ENCODE measurements at places on chromosomes 5 and 9.

- DNase-seq = peak; percentile 80
Observed at GRCh38 chr9:98101868-98102273, 17.2 kb downstream of the TRIM14 start.

DNA sequence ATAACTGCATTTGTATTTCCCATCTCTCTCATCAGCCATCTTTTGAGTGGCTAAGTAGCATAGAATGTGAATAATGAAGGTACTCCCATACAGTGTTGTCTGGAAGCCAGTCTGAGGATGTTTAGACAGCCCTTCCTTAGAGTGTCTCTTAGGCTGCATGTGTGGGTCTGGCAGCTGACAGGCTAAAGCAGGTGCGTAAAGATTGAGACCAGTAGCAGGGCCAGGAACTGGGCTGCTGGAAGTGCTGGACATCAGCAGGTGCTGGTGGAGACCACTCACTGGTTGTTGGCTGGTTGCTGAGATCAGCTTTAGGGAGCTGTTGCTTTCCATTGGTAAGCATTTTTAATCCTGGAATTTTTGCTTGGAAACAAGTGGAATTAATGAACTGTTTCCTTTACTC lies 197.5 kb downstream of the PCSK5 start:
- DNase-seq = no peak

DNA sequence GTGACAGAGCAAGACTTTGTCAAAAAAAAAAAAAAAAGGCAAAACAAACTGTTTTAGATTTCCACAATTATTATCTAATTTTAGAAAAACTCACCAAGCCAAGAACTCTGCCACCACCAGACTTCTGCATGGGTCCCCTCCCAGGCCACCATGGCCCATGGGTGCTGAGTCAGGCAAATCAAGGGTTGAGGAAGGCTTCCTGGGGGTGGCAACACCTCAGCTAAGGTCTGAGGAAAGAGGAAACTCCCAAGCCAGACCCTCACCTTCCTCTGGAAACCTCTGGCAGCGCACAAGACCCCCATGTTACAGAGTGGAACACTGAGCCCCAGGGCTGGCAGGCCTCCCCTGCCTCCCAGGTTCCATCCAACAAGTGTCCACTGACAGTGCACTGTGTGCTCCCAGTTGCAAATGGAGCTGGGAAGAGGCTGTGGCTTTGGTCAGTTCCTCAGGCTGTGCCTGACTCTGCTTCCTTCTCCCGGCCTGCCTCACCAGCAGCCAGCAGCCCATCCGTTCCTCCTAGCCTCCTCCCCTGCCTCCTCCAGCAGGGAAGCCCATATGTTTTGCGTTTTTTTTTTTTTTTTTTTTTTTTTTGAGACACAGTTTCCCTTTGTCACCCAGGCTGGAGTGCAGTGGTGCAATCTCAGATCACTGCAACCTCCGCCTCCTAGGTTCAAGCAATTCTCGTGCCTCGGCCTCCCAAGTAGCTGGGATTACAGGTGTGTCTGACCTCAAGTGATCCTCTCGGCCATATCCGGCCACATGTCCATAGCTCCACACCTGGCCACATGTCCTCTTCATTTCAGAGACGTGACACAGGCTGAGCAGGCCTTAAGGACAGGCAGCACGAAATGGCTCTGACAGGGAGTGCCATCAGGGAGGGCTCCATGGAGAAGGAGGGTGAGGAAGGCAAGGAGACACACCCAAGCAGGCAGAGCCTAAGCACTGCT lies 3.5 kb upstream of the SUSD3 start:
- no peak for DNase-seq

DNA sequence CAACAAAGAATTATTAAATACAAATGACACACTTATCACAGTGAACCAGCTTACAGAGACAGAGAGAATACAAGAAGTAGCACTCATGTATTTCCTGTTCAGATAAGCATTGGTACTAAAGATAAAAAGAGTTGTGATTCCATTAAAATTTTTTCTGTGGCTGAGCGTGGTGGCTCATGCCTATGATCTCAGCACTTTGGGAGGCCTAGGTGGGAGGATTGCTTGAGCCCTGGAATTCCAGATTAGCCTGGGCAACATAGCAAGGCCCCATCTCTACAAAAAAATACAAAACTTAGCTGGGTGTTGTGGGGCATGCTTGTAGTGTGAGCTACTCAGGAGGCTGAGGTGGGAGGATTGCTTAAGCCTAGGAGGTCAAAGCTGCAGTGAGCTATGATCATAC lies 32.9 kb downstream of the FCHO2 start:
- DNase-seq = no peak

GRCh38 chr9:136107953-136108647 lies 10.6 kb downstream of the TMEM250 start:
- no peak for DNase-seq

DNA sequence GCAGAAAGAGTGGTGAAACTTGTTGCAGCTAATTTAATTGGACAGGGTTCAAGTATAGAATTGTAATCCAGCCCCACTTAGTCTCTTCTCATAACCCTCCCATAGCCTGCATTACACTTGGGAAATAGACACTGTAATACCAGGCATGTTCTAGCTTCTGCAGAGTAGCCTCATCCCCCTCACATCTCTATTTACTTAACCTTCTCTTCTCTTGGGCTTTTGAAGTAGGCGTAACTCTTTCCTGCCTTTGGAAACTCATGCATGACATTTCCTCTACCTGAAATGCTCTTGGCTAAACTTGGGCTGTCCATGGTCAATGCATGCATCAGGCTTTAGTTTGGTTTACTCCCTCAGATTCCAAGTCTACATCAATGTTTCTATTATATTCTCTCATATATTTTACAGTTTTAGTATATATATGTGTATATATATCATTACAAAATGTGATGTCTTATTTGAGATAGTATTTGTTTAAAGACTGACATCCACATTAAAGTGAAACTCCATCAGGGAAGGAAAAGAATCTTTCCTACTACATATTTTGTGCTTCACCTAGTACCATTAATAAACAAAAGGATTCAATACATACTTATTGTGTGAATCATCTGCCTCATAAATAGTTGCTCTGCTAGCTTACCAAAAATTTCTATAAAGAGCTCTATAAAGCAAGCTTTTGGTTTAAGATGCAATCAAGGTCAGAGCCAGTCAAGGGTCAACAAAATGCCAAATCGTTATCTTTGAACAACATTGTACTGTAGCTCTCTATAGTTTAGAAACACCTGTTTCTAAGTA lies 1158.0 kb downstream of the MAT2B start:
- no peak for DNase-seq

DNA sequence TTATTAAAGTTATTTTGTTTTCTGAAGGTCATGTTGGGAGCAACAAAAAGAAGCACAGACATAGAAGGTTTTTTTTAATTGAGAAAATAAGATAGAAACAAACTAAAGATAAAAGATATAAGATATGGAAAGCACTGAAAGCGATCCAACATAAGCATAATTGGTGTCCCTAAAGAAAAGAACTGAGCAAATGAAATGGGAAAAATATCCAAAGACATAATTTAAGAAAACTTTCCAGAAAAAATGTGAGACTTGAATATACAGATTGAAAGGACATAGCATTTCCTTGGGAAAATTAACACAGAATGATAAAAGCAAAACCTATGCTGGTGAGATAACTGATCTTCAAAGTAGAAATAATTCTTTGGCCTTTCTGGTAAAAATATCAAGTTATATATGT lies 289.3 kb downstream of the KIAA0825 start:
- no peak for DNase-seq

DNA sequence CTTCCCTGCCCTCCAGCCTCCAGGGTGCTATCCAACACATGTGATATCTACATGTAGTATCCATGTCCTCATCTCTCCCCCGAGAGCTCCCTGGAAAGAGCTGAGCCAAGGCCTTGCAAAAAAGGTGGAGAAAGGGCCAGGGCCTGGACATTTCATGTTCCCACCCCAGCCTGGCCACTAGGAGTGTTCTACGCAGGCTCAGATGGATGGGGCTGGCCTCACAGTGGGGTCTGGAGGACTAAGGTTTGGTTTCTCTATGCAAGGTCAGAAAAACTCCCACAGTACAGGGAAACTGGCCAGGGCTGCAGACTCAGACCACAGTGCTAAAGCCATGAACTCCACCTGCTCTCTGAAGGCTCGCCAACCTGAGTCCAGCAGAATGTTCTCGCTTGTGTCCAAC lies 1.5 kb upstream of the CSF2 start:
- no peak for DNase-seq
